Esophagus squamous epithelium (tissue), 5 donors: ENCODE measurements at places on chromosomes 6 and 20.

DNA sequence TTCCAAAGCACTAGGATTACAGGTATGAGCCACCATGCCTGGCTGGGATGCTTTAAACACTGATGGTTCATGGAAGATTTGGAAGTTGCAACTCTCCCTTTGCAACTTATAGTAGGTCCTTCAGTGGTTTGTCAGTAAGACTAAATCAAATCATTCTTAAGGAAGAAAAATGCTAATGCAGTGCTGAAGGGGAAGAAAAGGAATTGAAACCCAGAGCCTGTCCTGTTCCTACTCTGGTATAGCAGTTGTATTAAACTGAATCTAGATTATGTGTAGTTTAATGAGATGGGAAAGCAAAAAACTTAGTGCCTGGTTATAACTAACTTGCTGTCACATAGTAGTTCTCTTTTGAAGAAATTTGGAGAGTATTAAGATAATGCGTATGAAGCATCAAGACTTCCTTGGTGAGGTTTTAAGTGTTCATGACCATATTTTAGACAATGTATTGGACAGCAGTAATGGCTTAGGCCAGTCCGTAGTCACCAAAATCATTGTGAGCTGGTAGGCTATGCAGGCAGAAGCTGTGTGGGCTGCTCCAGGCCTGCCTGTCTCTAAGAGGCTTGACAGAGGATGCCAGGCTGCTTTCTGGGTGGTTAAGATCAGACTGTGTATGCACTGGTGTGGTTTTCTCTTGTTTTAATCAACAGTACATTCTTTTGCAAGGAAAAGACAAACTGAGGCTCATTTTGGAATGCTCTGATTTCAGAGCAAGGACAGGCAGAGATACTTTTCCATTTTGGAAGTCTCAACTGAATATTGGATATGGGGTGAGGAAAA is 14.0 kb downstream of the PAQR8 start:
- no peak for DNase-seq

DNA sequence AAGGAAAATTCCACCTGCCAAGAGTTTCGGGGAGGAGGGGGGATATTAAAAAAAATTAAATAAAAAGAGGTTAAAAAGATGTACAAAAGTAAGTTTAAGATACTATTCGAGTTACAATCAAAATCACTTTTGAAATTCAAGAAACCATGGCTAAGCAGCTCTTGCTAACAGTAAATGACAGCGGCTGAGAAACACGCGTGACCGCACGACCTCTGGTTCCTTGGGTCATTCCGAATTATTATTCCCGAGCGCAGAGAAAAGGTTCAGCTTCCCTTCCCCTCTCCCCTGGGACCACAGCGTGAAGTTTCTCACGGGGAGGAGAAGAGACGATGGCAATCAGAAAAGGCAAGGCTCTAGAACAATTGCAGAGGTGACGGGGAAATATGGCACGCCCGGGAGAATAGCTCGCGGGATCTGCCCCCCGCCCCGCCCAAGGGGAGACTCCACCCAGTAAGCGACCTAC is 496 bp downstream of the TMEM242 start:
- no peak for DNase-seq

DNA sequence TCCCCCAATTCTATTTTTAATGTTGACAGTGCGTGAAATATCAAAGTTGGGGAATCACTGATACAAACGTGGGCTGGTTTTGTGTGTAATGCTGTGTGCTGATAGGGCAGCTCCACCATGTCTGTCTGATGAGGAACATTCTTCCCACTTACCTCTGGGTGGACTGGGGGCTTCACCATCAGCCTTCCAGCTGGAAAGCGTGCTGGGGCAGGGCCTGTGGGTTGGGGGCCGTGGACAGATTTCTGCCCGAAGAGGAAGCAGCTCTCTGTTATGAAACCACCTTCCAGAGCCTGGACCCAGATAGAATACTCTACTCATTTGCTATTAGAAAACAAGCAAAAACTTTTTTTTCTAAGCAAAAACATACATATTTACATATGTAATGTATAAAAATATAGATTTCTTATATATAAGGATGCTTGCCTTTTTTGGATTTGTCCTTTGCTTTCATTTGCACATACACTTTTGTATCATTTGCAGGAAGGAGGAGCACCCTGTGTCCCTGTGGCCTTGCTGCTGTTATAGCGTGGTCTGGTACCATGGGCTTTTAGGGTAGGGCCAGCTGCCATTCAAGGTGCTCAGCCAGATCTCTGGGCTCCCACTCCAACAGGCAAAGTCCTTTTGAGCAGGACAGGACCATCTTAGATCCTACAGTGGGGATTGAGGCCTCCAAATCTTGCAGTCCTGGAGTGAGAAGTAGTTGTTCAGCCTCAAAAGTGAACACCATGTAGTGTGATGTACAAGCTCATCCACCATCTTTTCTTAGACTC is 48.1 kb downstream of the DUSP22 start:
- no peak for DNase-seq

DNA sequence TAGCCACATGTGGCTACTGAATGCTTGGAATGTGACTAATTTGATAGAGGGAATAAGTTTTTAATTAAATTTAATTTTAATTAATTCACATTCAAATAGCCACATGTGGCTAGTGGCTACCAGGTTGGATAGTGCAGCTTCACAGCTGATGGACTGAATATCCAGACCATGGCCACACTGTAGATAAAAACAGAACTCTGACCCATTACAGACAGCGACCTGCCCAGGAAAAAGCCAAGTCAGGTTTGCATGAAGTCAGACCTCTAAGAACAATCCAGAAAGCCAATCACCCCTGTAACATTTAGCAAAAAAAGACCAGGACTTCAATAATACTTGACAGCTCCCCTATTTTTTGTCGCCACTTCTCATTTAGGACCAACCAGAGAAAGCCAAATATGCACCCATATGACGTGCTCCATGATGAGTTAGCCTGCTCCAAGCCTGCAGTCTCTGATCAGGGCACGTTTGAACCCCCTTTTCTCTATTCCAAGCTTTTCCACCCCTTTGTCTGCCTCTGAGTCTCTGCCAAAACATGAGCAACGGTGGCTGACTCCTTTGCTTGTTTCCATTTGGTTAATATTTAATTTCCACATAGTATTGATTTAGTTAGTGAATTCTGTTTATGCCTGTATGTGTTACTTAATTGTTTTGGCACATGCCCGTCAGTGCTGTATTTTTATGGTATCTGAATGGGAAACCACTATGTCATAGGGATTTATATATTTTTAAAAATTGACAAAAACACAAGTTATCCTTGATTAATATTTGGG is 636.3 kb downstream of the UTRN start:
- no peak for DNase-seq

GRCh38 chr6:150907383-150907782 is 41.9 kb downstream of the MTHFD1L start:
- DNase-seq: no peak

DNA sequence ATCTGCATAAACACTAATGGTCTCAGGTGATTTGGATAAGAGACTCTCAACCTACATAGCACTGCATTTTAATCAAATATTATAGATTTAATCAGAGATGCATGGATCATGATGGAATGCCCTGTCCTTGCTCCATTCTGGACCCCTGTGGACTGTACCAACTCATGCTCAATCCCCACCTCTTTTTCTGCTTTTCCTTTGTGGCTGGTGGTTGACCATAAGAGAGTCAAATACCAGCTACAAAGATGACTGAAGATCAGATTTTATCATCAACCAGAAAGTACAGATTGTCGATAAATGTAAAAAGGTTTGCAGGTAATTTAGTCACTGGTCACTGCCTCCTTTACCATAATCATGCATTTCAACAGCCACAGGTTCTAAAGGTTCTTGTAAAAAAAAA is 116.2 kb downstream of the ME1 start:
- DNase-seq: no peak

GRCh38 chr20:48148020-48148419 is 362.7 kb upstream of the SULF2 start:
- no peak for DNase-seq

DNA sequence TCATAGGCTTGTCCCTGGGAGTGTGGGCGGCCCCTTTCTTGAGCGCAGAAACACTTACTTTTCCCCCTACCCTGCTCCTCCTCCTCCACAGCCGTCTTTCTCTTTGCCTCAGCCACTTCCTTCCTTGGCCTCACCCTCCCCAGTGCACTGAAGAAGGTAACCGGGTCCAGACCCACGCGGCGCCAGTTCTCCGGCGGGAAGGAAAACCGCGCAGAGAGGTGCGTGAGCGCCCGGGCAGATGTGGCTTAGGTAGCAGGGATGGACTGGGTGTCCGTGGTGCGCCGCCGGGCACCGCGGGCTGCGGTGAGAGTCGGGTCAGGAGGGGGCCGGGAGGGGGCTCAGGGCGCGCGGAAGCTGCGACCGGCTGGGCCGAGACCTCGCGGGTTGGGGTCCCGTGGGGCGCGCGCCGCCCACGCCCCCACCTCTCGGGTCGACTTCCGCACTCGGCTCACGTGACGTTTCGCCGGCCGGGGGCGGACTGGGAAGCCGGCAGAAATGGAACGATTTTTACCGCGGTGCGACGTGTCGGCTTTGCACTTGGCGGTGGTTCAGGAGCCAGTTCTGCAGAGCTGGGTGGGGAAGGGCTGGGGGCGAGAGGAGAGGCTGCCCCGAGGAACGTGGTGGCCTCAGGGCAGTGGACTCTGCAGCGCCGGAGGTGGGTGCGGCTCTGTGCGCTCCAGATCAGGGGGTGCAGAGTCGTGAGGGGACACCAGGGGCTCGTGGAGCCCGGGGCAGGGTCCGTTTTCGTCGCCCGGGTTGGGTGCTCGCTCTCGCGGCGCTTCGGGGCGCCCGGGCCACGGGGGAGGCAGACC is at the start of gene ABRACL:
Gene ABRACL, plus strand, starts transcription at position 88 of the 812 bp plus-strand sequence. CDS start 5,416 bp downstream, outside the sequence.
- peak; percentile 11 for DNase-seq

DNA sequence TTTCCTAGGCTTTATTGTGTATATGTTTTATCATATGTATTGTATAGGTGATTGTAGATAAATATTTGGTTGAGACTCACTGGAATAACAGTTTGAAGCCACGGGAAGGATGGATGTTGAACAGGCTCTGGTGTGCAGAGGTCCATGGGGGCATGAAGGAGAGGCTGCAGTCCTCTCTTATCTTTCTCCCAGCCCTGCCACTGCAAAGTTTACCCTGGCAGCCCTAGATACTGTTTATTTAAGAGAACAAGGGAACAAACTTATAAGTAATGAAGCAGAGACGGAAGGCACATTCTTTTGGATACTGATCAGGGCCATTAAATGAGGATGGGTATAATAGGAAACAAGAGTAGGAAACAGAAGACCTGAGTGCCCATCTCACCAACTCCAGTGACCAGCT is 103.6 kb upstream of the SCGN start:
- DNase-seq: no peak

GRCh38 chr6:53284901-53285300 is 63.8 kb downstream of the ELOVL5 start:
- DNase-seq: no peak

- DNase-seq: no peak
Measured at GRCh38 chr6:1367771-1368170, 21.6 kb upstream of the FOXF2 start.

DNA sequence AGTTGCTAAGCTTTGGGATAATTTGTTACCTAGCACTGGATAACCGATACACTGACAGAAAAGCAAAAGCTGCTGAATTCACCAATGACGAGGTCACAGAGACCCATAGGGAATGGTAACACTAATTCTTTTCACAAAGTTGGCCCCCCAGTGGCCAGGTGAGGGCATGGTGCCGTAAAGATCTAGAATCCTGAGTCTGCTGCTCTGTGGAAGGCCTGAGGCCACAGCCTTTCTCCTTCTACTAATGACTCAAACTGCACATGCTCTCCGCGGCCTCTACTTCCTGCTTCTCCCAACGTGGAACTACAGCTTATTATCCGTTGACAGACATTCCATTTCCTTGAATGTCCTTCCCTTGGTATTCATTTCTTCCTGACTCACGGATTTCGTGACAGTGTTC is 127.1 kb downstream of the OPRM1 start:
- DNase-seq: no peak

DNA sequence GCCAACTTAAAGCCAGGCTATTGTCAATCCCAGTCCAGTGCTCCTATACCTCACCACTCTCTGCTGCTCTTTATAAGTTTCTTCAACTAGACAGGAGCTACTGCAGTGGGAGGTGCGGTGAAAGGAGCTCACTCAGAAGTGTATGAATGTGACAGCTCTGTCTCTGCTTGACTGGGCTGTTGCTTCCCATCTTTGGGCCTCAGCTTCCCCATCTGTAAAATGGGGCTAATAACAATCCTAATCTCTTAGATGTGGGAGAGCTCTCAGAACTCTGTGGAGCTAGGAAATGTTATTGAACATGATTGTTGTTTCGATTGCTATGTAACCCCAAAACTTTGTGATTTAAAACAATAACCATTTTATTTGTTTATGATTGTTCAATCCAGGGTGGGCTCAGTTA is 8.4 kb upstream of the RALY start:
- no peak for DNase-seq

GRCh38 chr20:32674362-32674789 is 635 bp upstream of the C20orf203 start:
- no peak for DNase-seq

- DNase-seq: no peak
Measured at GRCh38 chr20:33311996-33312395, 29.0 kb downstream of the BPIFB1 start.

GRCh38 chr20:62718546-62718945 is 9.9 kb downstream of the NTSR1 start:
- no peak for DNase-seq

DNA sequence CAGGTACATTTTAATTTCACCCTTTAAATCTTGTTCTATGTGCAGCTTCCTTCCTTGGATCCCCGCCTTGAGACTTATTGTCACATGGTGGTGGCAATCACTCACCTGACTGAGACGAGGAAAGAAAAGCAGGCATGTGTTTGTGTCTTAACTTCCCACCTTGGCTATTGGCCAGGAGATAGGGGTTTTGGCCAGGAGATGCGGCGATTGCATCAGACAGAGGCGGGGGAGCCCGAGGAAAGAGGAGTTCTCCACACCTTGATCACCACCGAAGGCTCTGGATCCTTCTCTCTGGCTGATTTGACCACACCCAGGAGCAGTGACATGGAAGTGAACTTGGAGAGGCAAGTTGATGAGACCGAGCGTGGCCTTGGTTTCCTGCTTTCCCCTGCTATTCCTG is 49.7 kb upstream of the EYA2 start:
- DNase-seq: no peak

DNA sequence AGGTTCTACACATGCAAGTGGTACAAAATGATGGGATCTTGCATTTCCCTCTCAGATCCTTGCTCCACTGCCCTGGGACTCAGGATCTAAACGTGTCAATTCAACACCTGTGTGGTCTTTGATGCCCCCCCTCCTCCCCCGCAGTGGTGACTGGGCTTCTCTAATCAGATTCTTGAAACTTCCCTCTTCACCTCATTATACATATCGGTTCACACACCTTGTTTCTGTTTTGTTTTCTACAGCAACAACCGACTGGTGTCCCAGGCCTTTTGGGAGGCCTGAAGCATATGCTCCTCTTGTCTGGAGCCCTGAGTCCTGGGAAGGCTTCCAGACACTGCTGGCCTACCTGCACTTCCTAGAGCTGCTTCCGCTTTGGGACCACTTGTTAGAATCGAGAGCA is 20.0 kb downstream of the SAMD3 start:
- DNase-seq: no peak
